ENCODE measurements at places on chromosomes 7 and 10.

DNA sequence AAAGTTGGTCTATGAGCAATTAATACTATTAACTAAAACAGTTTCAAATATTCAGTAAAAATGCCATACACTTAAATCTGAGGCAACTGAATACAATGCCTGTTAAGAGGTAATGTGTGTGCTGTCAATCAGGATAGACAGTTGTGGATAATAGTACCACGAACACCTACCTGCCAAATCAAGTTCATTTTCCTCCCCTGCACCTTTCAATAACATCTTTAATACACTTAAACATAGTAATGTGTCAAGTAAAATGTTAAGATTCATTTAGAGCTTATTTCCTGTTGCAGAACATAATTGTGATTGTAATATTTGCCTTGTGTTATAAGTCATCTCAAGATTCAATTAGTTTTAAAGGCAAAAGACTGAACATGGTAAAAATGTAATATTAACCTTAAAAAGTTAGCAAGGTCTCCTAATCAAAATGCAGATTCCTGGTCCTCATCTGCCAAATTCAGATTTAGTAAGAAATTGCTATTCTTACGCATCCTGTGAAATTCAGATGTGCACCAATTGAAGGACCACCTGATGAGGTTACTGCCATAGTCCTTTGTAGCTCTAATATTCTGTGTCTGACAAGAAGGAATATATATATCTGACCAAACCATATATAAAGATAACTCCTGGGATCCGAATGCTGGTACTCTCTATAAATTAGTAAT is 37.1 kb downstream of the COL1A2 start:
- DNase-seq, result no peak

- DNase-seq, result peak; percentile 75
Observed at GRCh38 chr10:73167783-73168464, at the start of the genes ECD and FAM149B1. Gene ECD, minus strand, starts transcription at chr10:73168008. Its CDS starts 4,071 bp downstream, at chr10:73163937. Gene FAM149B1, plus strand, starts transcription at chr10:73168119. Its CDS starts 221 bp downstream, at chr10:73168340.

GRCh38 chr7:133836666-133837065 is 290.5 kb upstream of the LRGUK start:
- DNase-seq, result no peak

- no peak for DNase-seq
Observed at GRCh38 chr7:114925434-114925833, 3.5 kb downstream of the MDFIC start.

GRCh38 chr10:118723466-118723865 is 31.3 kb downstream of the CACUL1 start:
- DNase-seq, result no peak

- no peak for DNase-seq
Observed at GRCh38 chr7:118003476-118003875, 130.2 kb upstream of the CTTNBP2 start.

GRCh38 chr10:63596924-63597323 is 75.7 kb downstream of the REEP3 start:
- no peak for DNase-seq

- no peak for DNase-seq
Observed at GRCh38 chr10:3579845-3580244, 205.2 kb downstream of the KLF6 start.

DNA sequence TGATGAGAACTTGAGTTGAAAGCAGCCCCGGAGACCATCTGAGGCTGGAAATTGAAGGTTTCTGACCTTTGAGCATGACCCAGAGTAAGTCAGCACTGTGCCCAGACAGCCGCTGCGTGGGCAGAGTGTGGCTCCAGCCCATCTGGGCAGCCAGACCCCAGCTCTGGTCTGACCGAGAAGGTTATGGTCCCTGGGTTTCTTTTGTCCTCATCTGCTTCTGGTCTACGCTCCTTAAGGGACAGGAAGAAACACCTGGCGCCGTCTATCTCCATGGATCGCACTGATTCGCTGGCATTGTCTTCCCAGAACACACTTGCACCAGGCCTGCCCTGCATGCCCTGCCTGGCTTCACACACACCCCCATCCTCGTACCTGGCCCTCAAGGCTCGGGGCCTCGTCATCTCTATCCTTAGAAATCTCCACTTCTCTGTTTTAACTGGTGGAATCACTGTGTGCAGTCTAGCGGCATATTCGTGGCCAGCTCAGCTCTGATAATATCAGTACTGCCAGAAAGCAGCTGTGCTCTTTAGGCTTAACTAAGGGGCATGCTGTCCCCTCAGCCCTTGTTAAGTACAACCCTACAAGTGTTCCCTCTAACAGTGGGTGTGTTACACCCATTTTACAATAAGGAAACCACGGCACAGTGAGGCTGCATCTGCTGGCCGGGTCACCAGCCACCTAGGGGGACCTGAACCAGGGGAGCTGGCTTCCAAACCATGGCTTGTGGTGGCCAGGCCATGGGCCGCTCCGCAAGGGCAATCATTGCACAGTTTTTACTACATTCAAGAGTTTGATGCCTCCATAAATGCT is 127.7 kb downstream of the ADCY1 start:
- no peak for DNase-seq

GRCh38 chr7:143497008-143497795 is 19.5 kb downstream of the TAS2R41 start:
- no peak for DNase-seq

GRCh38 chr7:126449611-126450268 is 803.0 kb downstream of the GRM8 start:
- no peak for DNase-seq

GRCh38 chr10:128275388-128276177 is 149.4 kb upstream of the MKI67 start:
- no peak for DNase-seq

GRCh38 chr7:148058092-148058491 is 532.5 kb upstream of the C7orf33 start:
- DNase-seq, result no peak

- DNase-seq, result no peak
Observed at GRCh38 chr7:79293655-79294142, 159.8 kb downstream of the MAGI2 start.

- DNase-seq, result no peak
Observed at GRCh38 chr10:104899779-104900178, 258.7 kb downstream of the SORCS3 start.

DNA sequence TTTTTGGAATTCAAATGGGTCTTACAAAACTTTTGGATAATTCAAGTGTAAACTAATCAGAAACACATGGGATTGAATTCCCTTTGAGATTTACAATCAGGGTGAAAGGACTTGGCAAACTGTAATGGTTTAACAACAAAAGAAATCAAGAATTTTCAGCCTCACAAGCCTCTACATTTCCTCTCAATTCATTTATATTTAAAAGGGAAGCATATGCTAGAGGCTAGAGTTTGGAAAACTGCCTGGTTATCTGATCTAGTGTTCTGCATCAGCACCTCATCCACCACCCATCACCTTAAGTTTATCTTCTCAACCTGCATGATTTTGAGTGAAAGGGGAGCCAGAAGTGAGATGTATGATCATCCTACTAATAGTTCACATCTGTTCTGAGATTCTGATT is 120.7 kb downstream of the TES start:
- no peak for DNase-seq

DNA sequence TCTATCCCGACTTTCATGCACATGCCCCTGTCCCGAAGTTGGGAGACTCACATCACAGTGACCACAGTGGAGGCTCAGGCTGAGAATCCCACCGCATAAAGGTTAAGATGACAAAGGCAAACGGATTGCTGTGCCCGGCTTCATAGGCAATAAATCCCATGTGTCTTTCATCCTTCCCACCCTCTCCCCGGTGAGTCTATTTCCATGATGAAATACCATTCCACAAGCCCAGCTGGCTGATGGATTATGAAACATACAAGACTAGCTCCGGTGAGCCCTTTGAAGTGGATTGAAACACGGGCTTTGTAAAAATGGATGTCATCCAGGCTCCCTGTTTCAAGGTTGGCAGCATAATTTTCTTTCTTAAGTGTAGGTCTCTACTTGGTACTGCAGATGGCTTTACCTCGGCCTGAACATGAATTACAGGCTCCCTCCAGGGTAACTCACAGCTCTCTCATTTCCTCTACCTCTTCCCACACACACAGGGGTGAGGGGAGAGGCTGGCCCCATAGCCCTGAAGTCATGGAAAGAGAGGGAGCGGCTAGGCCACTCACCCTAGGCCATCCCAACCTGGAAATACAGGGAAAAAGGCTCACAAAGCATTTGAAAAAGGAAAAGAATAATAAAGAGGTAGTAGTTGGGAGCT is 92.0 kb upstream of the CALN1 start:
- DNase-seq, result no peak

GRCh38 chr7:150322833-150323681 is at the start of the genes ACTR3C and LRRC61:
Gene ACTR3C, minus strand, starts transcription at chr7:150323545. Its CDS starts 28,249 bp downstream, at chr7:150295296.
Gene LRRC61, plus strand, starts transcription at chr7:150323355. Its CDS starts 13,507 bp downstream, at chr7:150336862.
- DNase-seq, result no peak

DNA sequence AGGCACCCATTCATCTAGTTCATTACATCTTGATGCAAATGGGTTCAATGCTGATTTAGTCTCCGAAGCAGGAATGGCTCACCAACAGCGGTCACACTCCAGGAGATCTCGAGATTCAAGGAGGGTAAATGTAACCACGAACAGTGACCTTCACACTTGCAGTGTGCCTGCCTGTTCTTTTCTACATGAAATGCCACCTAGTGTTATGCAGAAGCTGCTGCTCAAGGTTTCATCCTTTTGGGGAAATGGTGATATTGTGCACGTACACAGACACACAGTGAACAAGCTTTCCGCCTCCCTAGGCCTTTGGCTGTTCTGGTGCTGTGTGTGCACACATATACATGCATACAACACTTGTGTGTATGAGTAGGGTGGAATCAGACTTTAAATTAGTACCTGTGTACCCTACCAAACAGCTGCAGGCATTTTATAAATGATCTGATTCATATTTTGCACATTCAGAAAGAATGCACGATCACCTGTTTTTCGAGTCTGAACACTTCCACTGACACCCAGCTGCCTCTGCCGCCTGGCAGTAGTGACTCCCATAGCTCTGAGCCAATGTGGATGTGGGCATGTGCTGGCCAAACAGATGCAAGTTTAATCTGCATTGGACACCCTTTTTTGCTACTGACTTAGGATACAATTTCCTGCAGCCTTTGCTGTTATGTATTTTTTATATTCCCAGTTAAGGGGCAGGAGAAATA is 100.5 kb downstream of the TACC2 start:
- DNase-seq, result no peak

GRCh38 chr10:78166261-78166660 is 132.6 kb downstream of the RPS24 start:
- no peak for DNase-seq

DNA sequence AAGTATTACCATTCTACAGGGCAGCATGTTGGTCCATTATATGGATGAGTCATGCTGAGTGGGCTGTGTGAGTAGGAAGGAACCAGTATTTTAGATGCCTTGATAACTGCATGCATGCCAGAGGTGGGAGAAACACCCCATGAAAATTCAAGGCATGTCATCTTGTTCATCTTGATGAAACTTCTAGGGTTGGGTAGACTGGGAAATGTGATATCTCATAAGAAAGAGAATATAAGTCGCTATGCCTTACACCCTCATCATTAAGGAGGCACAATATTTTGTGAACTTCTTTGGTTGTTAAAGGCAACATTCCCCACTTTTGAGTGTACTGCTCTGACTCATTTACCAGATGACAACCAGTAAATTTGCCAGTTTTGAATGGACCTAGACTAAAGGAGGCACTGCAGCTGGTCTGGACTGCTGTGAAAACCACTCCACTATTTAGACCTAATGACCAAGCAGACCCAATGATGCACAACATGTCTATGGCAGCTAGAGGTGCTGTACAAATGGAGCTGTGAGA is 48.0 kb downstream of the ZNF365 start:
- no peak for DNase-seq

GRCh38 chr10:78966844-78967488 is 101.8 kb upstream of the ZMIZ1 start:
- DNase-seq, result no peak

DNA sequence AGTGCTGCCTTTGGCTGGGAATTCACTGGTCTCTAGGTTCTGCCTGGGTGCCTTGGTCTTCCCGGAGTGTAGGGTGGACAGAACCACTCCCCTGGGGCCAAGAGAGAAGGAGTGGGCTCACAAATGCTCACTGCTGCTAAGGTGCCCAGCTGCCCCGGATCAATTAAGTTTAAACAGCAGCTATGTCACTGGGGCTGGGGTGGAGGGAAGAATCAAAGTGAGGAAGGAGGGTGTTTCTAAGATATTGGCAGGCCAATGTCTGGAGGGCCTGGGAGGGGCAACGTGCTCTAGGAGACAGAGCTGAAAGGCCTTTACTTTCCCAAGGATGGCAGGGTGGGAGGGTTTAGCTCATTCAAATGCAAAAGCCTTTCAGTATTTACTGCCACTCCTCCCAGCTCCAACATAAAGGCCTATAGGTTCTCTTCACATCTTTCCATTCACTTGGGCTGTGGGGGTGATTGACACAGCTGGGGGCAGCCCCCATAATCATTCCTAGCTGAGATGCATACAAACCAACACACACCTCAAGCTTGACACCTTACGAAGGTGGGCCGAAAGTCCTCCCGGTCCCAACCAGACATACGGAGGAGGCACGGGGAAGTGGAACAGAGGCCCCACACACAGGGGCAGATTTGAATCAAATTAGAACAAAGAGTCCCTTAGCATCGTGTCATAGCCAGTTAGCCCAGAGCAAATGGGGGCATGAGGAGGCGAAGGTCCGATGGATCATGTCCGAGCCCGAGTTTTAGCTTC is 108.0 kb upstream of the EFCAB10 start:
- DNase-seq, result no peak

GRCh38 chr10:36608251-36608650 is 517.1 kb upstream of the ANKRD30A start:
- DNase-seq, result no peak

- no peak for DNase-seq
Observed at GRCh38 chr7:36999626-37000485, 275.6 kb upstream of the AOAH start.

DNA sequence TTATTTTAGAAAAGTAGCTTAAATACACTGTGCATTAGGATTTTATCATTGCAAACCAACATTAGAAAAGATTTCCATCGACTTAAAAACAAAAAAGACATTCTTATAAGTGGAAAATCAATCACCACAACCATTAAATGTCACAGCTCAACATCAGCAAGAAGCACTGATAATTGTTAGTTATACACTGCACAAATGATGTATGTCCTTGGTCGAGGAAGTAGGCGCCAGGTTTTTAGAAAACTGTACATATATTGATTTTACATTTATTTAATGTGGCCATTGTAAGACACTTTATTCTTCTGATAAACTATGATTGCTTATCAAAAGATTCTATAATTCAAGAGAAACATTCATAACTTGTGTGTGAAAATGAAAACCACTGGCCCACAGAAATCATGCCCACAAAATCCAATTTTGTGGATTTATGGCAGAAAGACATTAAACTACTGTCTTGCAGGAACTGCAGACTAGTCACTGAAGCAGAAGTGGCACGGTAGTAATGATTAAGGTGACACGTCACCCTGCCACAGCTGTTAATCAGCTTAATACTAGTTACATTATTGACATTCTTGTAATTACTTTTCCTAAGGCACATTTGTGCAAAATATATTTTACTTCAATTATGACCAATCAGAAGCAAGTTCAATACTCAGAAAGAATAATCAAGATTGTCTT is 79.4 kb downstream of the VPS41 start:
- no peak for DNase-seq

- DNase-seq, result no peak
Observed at GRCh38 chr7:28674359-28674782, 262.1 kb downstream of the CREB5 start.

All from cortex of kidney (tissue), 1 donor.